ENCODE measurements at places on chromosomes 5 and 9. TPM values are rescaled to one million over a fixed set of nuclear protein-coding genes. Genes with fewer than 3 reads are reported as not detected.

- no peak for DNase-seq
Observed at GRCh38 chr9:70656281-70656680, 241.8 kb upstream of the KLF9 start.

- DNase-seq: no peak
Observed at GRCh38 chr9:130898552-130898852, 1.9 kb upstream of the QRFP start.

DNA sequence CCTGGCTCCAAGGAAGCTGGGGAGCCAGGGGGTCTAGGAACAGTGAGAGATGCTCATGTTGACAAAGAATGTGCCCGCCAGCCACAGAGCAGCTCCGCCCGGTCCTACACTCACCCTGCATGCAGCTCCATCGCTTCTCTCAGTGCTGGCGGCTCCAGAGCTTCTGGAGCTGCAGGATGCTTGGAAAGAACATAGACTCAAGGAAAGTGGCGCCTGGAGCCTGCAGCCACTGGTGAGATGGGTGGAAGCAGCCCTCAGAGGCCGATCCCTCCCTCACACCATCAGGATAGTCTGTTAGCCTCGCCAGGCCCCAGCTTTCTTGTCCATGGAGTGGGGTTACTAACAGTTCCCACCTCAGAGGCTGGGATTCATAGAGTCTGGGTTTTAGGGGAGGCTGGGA is 26.4 kb upstream of the SLC6A19 start:
- DNase-seq: no peak

GRCh38 chr5:14223372-14223771 is 80.2 kb downstream of the TRIO start:
- DNase-seq: no peak

GRCh38 chr5:172558076-172558976 is 82.7 kb upstream of the NEURL1B start:
- DNase-seq: no peak

- no peak for DNase-seq
Observed at GRCh38 chr5:42377496-42377895, 45.7 kb upstream of the GHR start.

- DNase-seq: no peak
Observed at GRCh38 chr9:120109242-120109641, 470.7 kb downstream of the CDK5RAP2 start.

DNA sequence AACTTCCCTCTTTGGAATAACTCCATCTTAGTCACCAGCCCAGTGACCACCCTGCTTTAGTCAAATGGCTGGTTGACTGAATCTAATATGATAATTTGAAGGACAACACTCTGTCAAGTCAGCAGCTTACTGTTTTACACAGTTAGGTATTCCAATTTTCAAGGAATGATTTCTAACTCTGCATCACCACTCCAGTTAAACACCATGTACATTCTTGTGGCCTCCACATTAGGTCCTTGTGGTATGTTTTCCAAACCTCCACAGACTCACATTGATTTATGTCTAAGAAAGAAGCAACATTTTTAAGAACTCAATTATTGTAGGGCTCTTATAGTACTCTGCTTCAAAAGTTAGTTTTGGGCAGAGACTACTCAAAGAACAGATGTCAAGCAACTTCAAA is 110.7 kb downstream of the TLE1 start:
- DNase-seq: no peak

DNA sequence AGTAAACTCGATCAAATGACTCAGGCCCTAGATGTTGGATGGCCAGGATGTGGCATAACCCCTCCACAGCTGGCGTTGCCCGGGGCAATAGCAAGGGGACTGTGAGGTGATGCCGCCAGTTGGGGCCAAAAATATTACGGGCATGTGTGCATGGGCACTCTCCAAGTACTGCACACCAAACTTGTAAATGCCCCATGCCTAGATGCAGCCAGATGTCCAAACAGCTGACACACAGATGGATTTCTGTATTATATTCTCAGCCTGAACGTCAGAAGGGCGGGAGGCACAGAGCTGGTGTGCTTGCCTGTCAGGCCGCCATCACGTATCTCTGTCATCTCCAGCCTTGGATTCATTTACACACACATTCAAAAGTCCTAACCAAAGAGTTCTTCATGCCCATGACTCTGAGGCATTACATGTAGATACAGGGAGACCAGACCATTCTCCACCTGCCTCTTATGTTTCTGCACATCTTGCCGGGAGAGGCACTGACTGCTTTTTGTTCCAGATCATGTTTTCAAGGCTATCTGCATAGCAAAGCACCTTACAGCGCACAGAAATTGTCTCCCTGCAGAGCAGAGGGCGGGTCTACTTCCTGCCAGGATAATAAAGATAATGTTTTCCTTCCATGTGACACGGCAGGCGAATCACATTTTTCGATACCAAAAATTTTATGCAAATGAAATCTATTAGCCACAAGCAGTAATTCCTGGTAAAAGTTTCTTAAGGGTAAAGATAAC is 200.9 kb upstream of the ADAMTS16 start:
- no peak for DNase-seq

GRCh38 chr5:58071566-58071965 is 388.3 kb downstream of the PLK2 start:
- DNase-seq: no peak

- no peak for DNase-seq
Observed at GRCh38 chr5:42520203-42520602, 97.0 kb downstream of the GHR start.

GRCh38 chr5:168390491-168390890 is 95.8 kb upstream of the RARS1 start:
- DNase-seq: no peak

- no peak for DNase-seq
Observed at GRCh38 chr5:96924016-96924443, 11.8 kb upstream of the LNPEP start.

GRCh38 chr5:154038261-154038706 is 426 bp downstream of the FAM114A2 start:
- DNase-seq: no peak

GRCh38 chr5:71789746-71790145 is 70.7 kb downstream of the CARTPT start:
- no peak for DNase-seq

DNA sequence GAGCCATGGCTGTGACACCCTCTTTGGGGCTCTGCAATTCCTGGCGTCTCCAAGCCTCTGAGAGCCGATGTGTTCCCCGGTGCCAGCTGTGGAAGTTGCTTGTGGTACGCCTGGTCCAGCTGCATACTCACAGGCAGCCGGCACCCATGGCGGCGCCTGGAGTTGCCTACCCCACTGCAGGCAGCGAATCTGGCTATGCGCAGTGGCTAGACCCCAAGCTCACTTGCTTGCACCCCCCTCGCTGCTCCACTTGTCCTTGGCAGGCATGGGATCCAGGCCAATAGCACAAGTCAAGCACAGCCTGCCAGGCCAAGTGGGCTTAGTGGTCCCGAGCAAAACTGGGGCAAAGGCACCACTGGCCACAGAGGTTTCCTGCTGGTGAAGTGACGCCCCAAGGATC is 24.7 kb upstream of the GABRA6 start:
- DNase-seq: peak; percentile 40

DNA sequence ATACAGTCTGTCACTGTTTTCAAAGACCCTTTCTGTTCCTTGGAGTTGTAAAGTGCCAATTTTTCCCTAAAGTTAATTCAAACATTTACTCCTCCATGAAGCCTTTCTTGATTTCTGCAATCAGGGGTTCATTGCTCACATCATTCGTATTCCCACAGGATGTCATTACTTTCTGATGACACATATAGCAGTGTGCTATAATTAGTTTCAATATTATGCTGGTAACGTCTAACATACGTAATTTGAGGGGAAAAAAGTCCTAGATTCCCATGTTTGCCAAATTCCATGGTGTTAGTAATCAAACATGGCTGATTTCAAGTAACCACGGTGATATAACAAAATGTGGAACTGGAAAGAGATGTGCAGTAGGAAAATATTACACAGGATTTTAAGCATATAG is 468.2 kb upstream of the MEF2C start:
- no peak for DNase-seq

DNA sequence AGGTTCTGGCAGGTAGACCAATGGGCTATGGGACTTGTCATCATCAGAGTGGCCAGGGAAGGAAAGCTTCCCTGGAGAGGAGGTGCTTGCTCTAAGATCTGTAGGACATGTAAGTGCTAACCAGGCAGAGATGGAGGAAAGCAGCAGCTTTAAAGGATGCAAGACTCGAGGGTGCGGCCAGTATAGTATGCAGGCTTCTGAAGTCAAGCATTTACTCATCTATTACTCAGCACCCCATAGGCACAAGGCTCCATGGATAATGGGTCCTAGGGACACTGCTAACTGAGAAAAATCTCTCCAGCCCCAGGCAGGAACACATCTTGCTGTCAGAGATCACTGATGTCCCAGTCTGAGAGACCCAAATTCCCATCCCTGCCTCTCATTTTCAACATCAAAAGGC is 49.7 kb downstream of the WWC1 start:
- no peak for DNase-seq

DNA sequence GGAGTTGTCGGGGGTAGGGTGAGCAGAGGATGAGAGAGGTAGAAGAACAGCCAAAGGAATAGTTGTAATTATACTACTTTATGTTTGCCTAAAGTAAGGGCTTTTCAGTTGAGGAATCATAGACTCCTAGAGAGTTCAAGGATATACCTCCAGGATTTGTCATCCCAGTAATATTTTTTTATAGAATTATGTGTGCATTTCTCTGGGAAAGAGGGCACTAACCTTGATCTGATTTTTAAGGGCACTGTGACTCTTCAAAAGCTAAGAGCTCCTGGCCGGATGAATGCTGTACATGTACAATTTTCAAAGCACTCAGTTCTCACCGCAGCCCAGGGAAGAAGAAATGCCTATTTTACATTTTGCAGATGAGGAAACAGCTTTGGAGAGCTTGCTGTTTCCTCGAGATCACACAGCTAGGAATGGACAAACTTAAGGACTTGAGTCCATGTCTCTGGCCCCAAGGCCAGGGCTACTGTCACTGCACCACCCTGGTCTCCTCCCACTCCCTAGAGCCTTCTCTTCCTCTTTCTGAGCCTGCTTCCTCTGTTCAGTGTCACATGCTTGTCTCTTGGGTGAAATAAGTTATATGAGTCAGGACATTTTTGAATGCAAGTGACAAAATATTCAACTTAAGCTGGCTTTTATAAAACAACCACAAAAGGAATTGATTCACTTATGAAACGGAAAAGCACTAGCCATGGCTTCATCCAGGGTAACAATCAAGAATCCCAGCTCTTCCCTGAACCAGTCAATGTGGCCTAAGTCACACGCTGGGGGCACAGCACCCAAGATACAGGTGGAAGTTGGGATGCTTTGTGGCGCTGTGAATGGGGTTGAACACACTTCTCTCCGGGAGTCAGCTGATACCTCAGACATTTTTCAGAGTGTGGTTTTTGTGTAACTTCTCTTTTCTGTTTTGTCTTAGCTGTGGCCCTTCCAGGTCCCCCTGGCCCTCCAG is 45.7 kb upstream of the TGFBR1 start:
- DNase-seq: no peak

GRCh38 chr5:17182981-17183380 is 34.5 kb upstream of the BASP1 start:
- no peak for DNase-seq

- peak; percentile 38 for DNase-seq
Observed at GRCh38 chr9:33375238-33375840, 27.0 kb downstream of the AQP7 start.

- no peak for DNase-seq
Observed at GRCh38 chr5:102481054-102481715, 17.6 kb downstream of the SLCO6A1 start.

- DNase-seq: no peak
Observed at GRCh38 chr5:168314735-168315411, 23.4 kb downstream of the WWC1 start.

- DNase-seq: no peak
Observed at GRCh38 chr5:142053426-142054151, 40.8 kb upstream of the GNPDA1 start.

- DNase-seq: no peak
Observed at GRCh38 chr9:133705576-133705975, 32.6 kb downstream of the SARDH start.

DNA sequence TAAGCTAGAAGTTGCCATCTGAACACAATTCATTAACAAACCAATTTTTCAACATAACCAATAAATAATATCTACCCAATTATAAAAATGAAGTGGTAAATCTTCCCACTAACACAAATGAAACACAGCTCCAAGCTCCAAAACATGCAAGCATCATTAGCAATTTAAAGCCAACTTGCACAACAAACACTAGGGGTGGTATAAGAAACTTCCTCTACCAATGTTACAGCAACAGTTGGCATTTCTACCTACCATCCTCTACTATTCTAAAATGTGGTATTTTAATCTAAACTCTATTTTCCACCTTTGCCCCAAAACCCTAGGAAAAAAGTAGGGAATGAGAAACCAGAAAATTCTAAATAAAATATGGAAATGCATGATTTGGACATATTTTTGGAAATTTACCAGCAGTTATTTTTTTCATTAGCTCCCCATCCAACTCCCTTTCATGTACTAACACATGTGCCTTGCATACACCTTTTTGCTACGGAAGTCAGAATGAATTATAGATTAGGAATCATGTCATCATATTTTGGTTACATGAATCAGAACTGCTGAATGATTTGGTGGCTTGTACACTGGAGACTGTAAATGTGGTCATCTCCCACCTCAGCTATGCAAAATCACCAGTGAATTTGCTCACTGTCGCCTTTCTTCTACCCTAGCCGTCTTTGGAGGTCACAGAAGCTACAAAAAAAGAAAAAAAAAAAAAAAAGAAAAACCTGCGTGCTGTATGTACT is 4.1 kb downstream of the NR6A1 start:
- no peak for DNase-seq

Gene ANKRD18A
- 3.1 TPM for total RNA-seq

Gene ITK
- total RNA-seq: 1.9 TPM

Gene PCDHGB4
- total RNA-seq: 4.4 TPM

Gene AGXT2
- total RNA-seq: not detected

Gene RELL2
- total RNA-seq: 7.3 TPM

Gene MLANA
- 46.7 TPM for total RNA-seq

Gene MTRR
- 41.6 TPM for total RNA-seq

Gene PCSK1
- total RNA-seq: 0.25 TPM

Gene CDX1
- total RNA-seq: 0.76 TPM

Gene GMCL2
- total RNA-seq: not detected

All from suprapubic skin (tissue), 4 donors.